ENCODE measurements at places on chromosomes 12 and 14.

DNA sequence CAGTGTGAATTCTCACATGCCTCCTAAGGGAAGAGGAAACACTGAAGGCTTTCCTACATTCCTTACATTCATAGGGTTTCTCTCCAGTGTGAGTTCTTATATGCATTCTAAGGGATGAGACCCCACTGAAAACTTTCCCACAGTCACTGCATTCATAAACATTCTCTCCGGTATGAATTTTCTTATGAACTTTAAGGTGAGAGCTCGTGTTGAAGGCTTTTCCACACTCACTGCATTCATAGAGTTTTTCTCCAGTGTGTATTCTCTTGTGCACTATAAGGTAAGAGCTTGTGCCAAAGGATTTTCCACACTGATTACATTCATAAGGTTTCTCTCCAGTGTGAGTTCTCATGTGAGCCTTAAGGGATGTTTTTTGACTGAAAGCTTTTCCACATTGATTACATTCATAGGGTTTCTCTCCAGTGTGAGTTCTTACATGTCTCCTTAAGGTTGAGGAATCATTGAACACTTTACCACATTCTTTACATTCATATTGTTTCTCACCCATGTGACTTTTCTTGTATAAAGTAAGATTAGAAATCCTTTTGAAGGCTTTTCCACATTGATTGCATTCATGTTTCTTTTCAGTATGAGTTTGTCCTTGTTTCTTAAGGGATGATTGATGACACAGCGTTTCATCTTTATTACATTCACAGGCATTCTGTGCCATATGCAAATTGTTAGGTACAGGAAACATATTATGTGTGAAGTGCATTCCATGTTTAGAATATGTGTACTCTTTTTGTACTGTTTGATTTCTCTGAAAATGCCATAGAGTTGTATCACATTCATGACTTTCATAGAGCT lies 9.5 kb downstream of the ZNF891 start:
- DNase-seq = no peak

DNA sequence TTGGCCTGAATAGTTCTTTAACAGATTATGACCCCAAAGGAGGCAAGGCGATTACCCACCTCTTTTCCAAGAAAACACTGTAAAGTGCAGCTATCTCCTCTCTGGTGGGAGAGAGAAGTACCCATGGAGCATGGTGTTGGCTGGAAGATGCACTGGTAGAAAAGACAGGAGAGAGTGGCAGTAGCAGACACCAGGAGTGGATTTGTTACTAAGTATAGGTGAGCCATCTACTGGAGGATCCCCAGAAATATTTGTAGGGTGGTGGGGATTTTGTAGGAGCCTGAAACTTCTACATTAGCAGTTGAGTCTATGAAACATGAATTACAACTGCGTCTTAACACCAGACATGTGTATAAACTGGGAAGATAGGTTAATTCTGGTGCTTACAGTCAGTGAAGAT lies 148.0 kb downstream of the SLC38A4 start:
- DNase-seq = no peak

GRCh38 chr12:94516985-94517384 lies 57.3 kb upstream of the CEP83 start:
- DNase-seq = no peak

DNA sequence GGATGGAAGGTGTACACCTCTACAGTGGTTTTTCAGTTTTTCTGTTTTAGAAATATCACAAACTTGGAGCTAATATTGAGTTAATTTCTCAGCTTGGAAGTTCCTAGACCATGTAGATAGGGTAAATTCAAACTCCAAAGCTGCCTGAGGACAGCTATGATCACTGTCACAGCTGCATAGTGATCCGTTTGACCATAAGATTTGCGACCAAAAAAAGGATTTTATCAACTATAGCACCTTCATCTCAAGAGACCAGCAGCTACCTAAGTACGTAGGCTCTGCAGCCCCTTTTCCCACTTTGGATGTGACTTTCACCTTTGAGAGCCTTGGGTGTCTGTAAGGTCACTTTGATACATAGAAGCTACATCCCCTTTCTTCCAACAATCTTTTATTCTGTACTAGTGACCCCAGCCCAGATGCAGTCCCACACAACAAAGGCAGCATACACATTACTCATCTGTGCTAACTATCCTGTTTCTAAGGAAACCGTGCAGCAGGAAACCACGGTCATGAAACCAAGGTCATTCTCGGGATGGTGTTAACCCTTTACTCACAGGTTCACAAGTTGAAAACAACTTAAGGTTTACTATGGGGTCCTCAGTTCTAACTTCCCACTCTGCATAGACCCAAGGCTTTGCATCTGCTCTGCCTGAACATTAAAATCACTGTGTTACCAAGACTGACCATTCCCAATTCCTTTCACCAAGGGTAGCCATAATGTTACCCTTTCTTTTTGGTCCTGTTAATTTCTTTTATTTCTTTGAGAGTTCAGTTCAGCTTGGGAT lies 75.4 kb downstream of the IFT81 start:
- DNase-seq = no peak

DNA sequence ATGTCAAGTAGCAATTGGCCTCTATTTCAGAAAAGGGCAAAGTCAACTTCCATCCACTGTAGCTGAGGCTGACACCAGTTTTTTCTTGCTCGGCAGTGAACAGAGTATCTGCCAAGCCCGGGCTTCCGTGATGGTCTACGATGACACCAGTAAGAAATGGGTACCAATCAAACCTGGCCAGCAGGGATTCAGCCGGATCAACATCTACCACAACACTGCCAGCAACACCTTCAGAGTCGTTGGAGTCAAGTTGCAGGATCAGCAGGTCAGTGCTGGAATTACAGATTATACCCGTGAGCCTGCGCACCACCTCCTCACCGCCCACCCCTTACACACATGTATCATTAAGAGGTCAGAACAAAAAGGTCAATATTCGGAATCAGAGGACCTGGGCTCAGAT lies 19.4 kb downstream of the EVL start:
- DNase-seq = no peak
